NCI-H510A (cell line): ENCODE measurements at places on chromosomes 12 and 14.

- DNase-seq, result no peak
These were observed 4.5 kb downstream of the ITPR2 start for GRCh38 chr12:26828280-26829073.

GRCh38 chr14:87233266-87233665, 759.7 kb downstream of the GALC start:
- DNase-seq, result no peak

- DNase-seq, result no peak
These were observed 291.4 kb upstream of the OR4E1 start for GRCh38 chr14:21965042-21965441.

DNA sequence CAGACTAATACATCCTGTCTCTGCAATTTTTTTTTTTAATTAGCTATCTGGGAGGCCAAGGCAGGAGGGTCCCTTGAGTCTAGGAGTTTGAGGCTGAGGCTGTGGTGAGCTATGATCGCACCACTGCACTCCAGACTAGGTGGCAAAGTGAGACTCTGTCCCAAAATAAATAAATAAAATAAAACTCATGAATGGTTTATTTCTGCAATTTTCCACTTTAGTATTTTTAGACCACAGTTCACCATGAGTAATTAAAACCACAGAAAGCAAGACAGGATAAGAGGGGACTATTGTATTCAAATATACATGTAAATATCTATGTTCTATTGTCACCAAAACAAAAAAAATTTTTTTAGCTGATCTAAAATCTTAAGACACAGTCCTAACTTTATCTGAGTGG, 17.8 kb downstream of the TAOK3 start:
- DNase-seq, result no peak

GRCh38 chr12:121701667-121702277, 10.8 kb upstream of the TMEM120B start:
- no peak for DNase-seq

DNA sequence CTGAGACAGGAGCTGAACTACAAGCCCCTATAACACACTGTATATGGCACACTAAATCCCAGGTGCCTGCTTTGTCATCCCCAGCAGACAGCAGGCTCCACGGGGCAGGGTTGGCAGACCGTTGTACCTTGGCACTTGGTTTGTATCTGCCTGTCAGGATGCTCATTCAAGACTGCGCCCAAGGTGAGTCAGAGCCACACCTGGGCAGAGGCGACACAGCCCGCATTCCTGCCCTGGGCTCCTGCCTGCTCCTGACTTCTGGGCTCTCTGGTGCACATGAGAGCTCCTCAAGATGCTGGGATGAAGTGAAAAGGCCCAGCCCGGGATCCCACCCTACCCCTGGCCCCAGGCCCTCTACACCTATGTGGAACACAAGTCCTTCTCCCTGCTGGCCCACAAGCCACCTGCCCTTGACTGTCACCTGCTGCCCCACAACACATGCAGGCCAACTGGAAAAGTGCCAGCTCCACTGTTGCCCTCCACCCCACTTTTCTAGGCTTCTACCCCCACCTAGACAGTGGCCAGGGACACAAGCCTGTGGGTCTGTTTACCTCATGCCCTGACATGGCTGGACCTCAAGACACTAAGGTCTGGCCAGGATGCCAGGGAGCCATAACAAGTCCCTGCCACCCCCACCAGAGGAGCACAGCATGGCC, 30.8 kb upstream of the PNMA1 start:
- no peak for DNase-seq

DNA sequence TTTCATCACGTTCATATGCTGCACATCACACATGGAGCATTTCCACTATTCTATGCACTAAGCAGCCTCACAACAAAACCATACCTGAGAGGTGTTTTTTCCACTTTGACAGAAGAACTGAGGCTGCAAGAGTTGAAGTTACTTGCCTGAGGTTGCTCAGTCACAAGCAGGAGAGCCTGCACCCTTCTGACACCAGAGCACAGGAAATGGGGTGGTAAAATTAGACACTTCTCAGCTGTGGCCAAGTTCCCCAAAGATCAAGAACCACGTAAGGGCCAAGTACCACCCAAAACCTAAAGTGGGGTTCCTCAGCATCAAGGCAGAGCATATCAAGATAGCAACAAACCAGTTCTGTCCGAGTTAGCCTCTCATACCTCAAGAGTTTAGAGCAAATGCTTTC, 185.8 kb downstream of the CAPZA3 start:
- no peak for DNase-seq

- no peak for DNase-seq
These were observed 1935.1 kb upstream of the FLRT2 start for GRCh38 chr14:83594874-83595273.

GRCh38 chr12:90084018-90084417, 375.4 kb upstream of the ATP2B1 start:
- DNase-seq, result no peak
